CD4-positive, CD25-positive, alpha-beta regulatory T cell (primary cell): ENCODE measurements at places on chromosomes 13 and 19. TPM values are rescaled to one million over a fixed set of nuclear protein-coding genes. Genes with fewer than 3 reads are reported as not detected.

The ZNF471 gene
- 0.62 TPM for total RNA-seq

The FXYD1 gene
- 1.6 TPM for total RNA-seq

The ELF1 gene
- total RNA-seq, result 285 TPM

The ZNF793 gene
- 4.5 TPM for total RNA-seq

The CGB5 gene
- total RNA-seq, result not detected

The CEACAM3 gene
- not detected for total RNA-seq

The URAD gene
- total RNA-seq, result not detected

The S1PR4 gene
- total RNA-seq, result 159 TPM
